ENCODE measurements at places on chromosomes 12 and 14.

GRCh38 chr14:91893007-91893406 is 25.7 kb upstream of the TC2N start:
- DNase-seq = no peak

- DNase-seq = no peak
Observed at GRCh38 chr12:4261655-4262054, 11.9 kb upstream of the CCND2 start.

DNA sequence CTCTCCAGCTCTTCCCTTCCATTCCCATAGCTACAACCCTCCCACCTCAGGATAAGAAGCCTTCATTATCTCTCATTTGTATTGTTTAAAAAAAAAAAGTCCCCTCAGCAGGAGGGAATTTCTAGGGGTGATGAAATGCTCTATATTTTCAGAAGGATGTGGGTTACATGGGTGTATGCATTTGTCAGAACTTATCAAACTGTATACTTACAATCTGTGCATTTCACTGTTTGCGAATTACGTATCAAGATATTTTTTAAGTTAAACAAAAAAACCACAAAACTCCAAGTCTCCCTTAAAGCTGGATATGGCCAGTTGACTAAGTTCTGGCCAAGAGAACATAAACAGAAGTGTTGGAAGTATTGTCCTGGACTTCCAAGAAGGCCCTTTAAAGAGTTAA is 2.0 kb upstream of the FKBP11 start:
- DNase-seq = no peak

- no peak for DNase-seq
Observed at GRCh38 chr12:128840862-128841468, 12.3 kb upstream of the GLT1D1 start.

- DNase-seq = no peak
Observed at GRCh38 chr14:68365228-68365627, 427.6 kb downstream of the ZFP36L1 start.

DNA sequence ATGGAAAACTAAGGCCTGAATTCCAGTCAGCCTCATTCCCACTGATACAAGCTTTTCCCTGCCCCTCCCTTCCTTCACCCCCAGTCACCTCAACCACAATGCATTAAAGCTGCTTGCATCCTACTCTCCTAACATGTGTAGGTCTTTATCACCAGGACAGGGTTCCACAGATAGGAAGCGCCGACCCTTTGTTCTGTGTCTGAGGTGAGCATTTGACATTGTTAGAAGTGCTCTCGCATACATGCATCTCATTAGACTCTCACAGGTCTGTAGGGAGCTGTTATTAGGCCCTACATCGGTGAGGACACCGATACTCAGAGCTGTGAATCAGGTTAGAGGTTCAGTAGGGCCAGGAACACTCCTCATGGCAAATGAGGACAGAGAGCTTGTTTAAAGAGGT is 13.2 kb upstream of the EDDM3A start:
- DNase-seq = no peak

- DNase-seq = no peak
Observed at GRCh38 chr12:11681207-11681606, 31.7 kb downstream of the ETV6 start.

GRCh38 chr14:88986146-88986841 is 161.8 kb downstream of the TTC8 start:
- DNase-seq = no peak

DNA sequence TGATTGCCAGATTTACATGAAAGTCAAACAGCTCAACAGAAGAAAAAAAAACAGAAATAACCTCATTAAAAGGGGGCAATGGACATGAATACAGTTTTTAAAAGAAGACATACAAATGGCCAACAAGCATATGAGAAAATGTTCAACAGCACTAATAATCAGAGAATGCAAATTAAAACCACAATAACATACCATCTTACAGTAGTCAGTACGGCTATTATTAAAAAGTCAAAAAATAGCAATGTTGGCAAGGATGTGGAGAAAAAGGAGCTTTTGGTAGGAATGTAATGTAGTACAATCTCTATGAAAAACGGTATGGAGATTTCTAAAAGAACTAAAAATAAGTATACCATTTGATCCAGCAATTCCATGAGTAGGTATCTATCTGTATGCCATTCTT is 272.1 kb downstream of the CEP128 start:
- DNase-seq = no peak

- no peak for DNase-seq
Observed at GRCh38 chr12:45490232-45490881, 239.1 kb upstream of the ARID2 start.

- DNase-seq = peak; percentile 72
Observed at GRCh38 chr12:3202734-3203446, 125.7 kb downstream of the TSPAN9 start.

DNA sequence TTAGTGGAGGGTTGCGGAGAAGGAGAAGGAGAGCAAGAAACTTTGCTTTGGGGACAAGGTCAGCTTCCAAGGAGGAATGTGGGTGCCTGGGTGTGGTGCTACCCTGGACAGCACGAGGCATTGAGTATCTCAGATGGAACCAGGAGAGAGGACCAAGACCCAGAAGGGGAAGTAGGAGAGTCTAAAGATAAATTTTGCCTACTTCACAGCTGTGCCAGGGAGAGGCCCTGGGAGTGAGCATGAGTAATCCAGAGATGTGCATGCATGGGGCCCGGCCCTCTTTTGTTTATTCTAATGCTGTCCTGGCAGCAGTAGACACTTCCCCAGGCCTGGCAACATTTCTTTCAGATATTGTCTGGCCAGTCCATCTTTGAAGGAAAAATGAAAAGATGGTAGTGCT is 49.5 kb upstream of the GNPNAT1 start:
- DNase-seq = no peak

GRCh38 chr12:107091989-107092641 is 1.2 kb downstream of the CRY1 start:
- DNase-seq = peak; percentile 43

DNA sequence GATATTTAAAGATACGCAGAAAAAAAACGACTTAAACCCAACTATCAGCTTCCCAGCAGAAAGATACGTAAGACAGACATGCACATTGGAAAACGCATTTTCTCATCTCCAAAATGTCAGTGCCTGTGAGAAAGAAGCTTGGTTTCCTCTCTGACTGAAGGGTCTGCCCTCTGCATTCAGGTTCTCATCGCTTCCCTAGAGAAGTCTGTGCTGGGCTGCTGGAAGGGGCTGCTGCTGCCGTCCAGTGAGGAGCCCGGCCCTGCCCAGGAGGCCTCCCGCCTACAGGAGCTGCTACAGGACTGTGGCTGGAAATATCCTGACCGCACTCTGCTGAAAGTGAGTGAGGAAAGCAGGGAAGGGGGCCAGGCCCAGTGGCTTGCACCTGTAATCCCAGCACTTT is 4.7 kb upstream of the PFDN5 start:
- no peak for DNase-seq

GRCh38 chr14:29755311-29756018 is 172.2 kb downstream of the PRKD1 start:
- DNase-seq = no peak

DNA sequence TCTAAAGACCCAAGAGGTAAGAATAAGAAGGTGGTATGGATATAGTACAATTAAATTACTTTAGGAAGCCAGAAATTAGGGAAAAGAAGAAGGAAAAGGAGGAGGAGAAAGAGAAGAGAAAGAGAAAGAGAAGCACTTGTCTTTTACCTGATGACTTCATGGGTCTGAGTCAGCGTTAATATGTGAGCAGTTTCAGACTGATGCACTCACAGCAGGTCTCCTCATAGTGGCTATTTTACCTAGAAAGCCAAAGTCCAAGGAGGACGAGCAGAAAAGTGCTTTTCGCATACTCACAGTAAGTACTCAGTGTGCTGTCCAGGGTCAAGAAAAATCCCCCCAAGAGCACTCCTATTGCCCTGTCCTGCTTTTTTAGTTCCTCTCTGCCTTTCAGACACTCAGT is 222.1 kb downstream of the C12orf42 start:
- no peak for DNase-seq

- no peak for DNase-seq
Observed at GRCh38 chr12:58177366-58177765, 236.0 kb downstream of the ATP23 start.

GRCh38 chr12:18462442-18462841 is 201.1 kb downstream of the PIK3C2G start:
- no peak for DNase-seq

DNA sequence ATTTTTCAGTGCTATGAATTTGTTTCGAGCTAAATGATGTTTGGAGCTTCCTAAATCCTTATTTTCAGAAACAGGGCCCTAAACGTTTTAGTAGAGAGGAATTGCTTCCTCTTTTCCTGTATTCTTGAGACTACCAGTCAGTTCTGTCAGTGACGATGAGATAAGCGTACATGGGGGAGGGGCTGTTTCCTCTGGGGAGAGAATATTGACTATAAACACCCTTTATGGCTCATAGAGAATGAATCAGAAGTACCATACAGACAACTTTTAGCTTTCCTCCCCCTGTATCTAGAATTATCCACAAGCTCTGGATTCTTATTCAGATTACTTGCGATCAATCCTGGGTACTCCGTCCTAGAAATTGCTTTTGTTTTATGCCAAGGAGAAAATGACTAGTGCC is 5.1 kb downstream of the TBK1 start:
- DNase-seq = no peak

- DNase-seq = no peak
Observed at GRCh38 chr12:67991158-67991557, 1.9 kb downstream of the IFNG-AS1 start.

- no peak for DNase-seq
Observed at GRCh38 chr14:25381498-25381897, 331.6 kb upstream of the STXBP6 start.

DNA sequence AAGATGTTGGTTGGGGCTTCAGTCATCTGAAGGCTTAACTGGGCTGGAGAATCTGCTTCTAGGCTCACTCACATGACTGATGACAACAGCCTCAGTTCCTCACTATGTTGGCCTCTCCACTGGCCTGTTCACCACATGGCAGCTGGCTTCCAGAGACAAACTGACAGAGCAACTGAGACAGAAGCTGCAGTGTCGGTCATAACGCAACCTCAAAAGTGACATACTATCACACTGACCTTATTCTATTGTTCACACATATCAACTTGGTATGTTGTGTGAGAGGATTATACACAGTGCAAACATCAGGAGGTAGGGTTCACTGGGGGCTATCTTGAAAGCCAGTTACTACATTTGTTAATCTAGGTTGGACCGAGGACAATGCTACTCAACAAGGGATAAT is 92.9 kb downstream of the PAWR start:
- no peak for DNase-seq

DNA sequence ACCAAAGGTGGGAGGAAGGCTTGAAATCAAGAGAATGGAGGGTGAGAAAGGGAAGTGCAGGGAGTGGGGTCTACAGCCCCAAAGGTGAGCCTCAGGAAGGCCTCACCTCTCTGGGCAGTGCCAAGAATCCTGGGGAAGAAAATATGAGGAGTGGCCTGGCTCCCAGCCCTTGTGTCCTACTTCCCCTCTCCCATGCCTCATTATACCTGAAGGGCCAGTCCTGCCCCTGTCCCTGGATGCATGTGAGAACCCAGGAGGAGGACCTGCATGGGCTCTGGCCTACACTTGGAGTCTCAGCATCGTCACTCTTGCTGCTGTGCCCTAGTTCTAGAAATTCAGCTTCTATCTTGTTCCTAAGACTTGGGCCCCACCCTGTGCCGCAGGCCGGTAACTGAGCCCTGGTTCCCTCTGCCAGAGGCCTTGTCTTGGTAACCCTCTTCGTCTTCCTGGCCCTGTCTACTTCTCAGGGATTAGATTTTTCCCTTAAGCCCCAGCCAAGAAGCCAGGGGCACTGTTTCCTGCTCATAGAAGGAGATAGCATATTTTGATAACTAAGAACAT is 10.9 kb upstream of the MYH7 start:
- DNase-seq = no peak

GRCh38 chr12:111121840-111122239 is 201.5 kb upstream of the MYL2 start:
- no peak for DNase-seq

DNA sequence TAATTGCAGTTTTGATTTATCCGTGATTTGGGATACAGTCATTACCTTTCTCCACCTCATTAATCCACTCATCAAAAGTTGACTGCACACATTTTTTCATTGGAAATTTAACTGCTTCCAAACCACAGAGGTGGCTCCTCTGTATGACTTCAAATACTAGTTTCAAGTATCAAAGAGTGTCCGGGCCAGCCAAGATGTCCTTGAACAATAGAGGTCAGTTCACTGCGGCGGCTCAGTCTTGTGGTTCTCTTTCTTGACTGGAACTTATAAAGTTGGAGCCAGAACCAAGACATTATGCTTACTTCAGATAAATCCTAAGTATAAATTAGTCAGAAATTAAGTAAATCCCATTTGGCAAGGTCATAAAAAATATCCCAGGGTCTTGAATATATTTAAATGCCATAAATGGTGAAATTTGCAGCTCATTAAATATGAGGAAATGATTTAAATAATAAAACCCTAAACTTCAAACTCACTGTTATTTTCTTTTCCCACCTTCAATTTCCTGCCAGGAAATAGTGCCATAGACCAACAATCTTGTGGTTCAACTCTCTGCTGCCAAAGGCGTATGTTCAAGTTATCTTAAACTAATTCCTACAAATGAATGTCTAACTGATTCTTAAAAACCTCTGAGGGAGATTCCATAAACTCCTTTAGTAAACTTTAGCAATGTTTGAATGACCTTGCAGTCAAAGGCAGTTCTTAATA is 360.8 kb downstream of the AEBP2 start:
- DNase-seq = no peak

DNA sequence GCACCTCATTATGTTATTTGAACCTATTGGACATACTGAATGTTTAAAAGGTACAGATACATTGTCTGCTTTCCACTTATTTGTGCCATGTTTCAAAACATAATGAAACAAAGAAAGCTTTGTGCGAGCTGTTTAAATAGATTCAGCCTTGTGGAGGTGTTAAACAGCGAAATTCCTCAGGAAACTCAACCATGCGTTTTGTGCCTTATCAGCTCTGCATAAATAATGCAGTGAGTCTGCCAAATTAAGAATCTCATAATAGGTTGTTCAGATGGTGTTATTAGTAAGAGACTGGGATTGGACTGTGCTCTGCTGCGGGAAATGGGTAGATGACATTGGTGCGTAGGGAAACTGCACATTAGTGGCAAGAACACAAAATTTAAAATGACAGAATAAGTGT is 163.7 kb upstream of the CLEC14A start:
- DNase-seq = no peak

DNA sequence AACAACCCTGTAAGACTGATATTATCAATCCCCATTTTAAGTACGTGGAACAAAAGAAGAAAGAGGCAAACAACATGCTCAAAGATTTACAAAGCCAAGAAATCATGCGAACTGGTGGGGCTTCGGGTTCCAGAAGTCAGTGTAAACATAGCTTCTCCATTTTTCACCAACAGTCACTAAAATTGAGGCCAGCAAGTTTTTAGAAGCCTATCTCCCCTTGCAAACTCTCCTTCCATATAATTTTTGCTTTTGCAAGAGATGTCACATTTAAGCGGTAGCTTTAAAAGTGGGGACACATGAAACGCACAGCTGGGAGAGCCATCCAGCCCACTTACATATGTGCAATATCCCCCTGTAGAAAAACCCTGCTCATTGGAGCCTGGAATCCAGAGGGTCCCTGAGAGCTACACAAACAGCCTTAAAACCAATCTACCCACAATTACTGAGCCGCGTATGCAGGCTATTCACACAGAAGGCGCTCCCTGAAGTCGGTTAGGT is 797 bp downstream of the SLC11A2 start:
- no peak for DNase-seq

- no peak for DNase-seq
Observed at GRCh38 chr12:24537083-24537860, 411.6 kb downstream of the BCAT1 start.

Measured in breast epithelium (tissue), 4 donors.